ENCODE measurements at places on chromosomes 16 and 17.

DNA sequence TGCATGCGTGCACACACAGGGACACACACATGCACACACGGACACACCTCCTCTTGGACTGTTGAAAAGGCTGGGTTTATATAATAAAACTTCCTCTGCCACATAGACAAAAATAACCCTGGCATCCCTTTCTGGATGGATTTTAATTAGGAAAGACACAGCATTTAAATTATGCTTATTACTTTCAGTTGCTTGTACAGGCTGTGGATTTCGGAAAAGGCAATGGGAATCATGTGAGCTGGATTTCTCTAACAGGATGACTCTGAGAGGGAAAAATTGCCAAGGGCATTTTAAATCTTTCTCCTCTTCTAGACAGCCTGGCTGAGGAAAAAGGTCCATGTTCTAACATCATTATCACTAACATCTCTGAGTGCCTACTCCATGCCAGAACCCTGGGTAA, 75.9 kb downstream of the HLF start:
- no peak for DNase-seq

- peak; percentile 80 for DNase-seq
Observed at GRCh38 chr16:89422905-89423630, 67.3 kb downstream of the ANKRD11 start.

DNA sequence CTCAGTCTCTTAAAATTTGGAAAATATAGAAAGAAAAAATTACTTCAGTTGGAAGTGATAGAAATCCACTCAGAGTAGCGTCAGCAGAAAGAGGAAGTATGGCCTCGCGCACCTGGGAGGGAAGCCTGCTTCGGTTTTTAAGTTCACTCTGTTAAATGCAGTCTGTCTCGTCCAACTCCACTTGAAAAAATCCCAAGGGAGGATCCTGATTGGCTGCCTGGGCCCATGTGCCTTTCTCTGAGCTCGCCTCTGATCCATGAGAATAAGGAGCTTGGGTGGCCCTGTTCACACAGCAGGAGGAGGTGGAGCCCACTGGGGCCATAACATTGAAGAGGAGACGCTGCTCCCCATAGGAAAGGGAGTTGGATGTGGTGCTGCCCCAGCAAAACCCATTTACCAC, 40.7 kb downstream of the DNAJA2 start:
- DNase-seq = no peak

DNA sequence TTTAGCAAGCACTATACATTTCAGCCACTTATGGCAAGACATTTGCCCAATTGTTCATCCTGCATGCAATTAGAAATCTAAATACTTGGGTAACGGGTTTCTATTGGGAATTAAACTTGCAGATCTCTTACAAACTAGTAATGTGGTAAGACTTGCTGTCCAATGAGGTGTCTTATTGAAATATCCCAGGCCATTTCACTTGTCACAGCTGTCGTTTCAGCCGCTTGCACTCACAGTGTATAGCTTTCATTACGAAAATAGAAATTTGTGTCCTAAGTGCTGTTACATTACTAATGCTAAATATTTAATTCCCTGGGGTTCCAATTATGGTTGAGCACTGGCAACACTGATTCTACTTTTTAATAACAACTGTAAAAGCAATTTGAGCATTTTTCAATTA, 40.3 kb upstream of the IRX5 start:
- DNase-seq = no peak

GRCh38 chr17:58565389-58566311, 51.2 kb upstream of the MTMR4 start:
- no peak for DNase-seq

GRCh38 chr17:44773140-44773539, 14.4 kb downstream of the ADAM11 start:
- DNase-seq = no peak

GRCh38 chr16:71916397-71916920, 21.1 kb downstream of the IST1 start:
- DNase-seq = no peak

- no peak for DNase-seq
Observed at GRCh38 chr17:74526681-74527080, 4.6 kb downstream of the CD300LB start.

DNA sequence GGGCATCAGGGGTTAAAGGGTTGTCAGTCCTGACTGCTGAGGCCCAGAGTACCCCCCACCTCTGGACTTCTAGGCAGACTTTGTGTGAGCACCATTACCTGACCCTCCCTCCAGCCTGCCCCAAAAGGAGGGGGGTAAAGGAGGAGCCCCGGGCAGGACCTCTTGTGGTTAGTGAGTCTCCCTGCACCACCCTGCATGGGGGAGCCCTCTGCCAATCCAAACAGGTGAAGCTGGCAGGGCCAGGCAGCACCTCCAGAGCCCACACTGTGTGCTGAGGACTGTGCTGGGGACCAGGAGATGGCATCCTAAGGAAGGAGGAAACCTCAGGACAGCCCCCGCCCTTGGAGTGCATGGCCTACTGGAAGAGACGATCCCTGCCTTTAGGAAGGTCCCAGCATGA, 2.6 kb upstream of the KRT14 start:
- DNase-seq = no peak

- DNase-seq = no peak
Observed at GRCh38 chr16:4090351-4090851, 25.8 kb downstream of the ADCY9 start.
